ENCODE measurements at places on chromosomes 2 and 18.

DNA sequence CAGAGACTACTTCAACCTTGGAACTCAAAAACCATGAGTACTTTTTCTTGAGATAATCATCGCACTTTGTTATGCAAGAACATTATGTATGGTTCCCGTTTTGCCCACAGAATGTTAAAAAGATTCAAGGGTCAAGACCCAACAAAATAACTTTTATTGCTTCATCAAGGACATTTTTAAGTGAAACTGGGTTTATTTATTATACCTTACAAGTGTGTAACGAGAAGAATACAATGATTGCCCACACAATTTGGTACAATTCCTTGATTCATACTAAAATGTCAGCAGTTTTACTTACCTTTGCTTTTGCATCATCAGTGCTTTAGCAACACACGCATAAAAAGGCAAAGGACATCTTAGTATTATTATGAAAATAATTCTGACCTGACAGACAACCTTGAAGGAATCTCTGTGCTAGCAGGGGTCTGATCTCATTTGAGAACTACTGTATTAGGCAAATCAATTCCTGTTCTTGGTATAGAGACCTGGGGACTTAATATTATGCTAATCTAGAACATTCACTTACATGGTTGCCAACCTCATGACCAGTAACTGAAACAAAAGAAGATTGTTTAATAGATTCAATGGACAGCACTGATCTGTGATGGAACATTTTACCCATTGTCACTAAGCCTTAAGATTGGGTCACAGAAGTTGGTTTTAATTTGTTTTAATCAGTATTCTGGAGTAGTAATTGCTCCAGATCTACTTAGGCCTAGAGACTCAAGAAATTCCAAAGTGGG, 16.2 kb downstream of the CCDC88A start:
- DNase-seq = no peak

DNA sequence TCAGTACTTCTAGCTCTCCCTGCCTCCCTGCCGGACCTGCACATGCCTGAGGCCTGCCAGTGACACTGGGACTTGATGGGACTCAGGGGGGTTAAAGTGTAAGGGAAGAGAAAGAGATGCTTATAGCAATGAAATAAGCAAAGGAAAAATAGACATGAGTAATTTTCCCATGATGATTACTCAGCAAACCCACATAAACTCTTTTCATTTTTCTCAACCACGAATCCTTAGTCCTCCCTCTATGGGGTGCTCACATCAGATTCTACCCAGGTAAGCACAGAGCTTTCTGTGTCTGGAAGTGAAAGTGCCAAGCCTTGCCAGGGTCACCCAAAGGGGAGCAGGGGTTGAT, 44.8 kb upstream of the ANKRD62 start:
- DNase-seq = no peak

DNA sequence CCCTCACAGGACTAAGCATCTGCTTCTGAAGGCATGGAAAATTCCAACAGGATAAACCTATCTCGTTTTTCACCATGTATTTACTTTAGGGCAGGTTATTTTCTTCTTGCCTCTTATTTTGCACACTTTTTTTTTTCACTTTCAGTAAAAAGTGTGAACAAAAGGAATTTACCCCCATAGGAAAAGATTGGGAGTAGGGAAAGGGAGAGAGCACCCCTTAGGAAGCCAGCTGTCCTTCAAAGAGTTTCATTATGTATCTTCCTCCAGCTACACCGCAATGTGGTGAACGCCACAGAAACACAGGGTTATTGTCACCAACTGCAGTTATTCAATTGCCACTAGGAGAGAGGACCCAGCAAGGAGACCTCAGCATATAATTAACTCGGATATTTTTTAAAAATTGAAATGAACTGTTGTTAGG, 286.2 kb upstream of the VRK2 start:
- no peak for DNase-seq

DNA sequence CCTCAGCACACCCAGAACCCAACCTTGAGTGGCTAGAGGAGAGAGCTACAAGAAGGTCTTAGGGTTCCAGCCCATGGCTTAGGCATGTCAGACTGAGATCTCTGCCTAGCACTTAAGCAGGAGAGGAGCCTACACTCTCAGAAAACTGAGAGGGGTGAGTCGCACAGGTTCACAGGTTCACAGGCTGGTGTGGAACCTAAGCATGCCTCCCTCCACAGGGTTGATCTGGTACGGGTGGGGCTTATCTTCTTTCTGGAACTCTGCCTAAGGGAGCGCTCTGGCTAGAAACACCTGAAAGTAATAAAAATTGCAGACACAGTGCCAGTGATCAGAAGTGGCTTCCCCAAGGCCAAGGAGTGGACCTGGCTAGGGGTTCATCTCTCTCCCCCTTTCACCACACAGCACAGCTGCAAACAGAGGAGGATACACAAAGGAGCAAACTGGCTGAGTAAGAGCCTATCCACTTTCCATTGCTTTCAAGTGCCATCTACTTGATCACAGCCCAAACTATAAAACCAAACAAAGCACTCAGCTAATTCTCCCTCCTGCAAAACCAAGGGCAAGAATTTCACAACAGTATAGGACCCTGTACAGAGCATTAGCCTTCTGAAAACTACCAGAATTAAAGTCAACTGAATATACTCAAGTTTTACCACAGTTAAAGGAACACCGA, 481.9 kb upstream of the SETBP1 start:
- no peak for DNase-seq

DNA sequence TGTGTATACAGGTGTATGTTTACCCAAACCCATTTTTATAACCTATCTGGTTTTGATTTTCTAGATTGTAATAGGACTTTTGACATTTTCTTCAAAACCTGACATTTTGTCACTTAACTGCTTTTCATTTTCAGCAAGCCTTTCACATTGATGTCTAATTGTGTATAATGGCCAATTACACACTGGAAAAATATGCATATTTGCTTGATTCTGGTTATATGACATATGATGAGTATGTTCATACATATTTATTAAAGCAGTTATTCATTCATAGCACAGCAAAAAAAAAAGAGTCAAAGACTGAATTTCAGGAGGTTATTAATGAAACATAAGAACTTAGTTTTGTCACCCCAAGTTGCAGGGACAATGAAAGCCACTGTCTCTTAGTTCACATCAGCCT, 307.7 kb upstream of the TNP1 start:
- no peak for DNase-seq

- DNase-seq = no peak
Observed at GRCh38 chr2:18153741-18154140, 275.3 kb downstream of the KCNS3 start.

- DNase-seq = no peak
Observed at GRCh38 chr2:56263876-56264275, 80.1 kb downstream of the CCDC85A start.

- DNase-seq = no peak
Observed at GRCh38 chr2:185745864-185746859, 7.6 kb downstream of the FSIP2 start.

DNA sequence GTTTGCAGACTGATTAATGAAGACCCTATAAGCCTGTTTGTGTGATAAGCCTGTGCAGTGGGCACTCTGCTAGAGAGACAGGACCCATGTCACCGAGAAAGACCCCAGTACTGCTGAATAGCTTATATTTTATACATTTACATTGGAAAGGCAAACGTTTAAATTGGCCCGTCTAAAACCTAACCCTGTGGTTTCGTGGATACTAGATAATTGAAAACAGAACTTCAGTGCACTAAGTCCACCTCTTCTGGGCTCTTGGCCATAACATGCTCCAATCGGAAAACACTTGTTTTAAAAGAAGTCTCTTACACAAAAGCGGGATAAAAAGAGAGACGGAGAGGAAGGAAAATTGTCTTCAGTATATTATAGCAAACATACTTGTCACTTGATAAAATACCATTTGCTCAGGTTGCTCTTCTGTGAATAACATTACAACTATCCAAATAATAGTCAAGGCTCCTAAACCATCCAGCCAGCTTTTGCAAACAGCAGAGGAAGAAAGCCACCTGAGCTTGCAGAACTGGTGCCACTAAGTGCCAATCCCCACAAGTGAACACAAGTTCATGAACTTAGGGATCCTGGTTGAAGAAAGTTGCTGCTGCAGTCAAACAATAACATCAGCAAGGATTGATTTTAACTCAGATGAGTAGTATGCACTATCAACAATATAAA, 218.4 kb upstream of the FN1 start:
- DNase-seq = no peak

DNA sequence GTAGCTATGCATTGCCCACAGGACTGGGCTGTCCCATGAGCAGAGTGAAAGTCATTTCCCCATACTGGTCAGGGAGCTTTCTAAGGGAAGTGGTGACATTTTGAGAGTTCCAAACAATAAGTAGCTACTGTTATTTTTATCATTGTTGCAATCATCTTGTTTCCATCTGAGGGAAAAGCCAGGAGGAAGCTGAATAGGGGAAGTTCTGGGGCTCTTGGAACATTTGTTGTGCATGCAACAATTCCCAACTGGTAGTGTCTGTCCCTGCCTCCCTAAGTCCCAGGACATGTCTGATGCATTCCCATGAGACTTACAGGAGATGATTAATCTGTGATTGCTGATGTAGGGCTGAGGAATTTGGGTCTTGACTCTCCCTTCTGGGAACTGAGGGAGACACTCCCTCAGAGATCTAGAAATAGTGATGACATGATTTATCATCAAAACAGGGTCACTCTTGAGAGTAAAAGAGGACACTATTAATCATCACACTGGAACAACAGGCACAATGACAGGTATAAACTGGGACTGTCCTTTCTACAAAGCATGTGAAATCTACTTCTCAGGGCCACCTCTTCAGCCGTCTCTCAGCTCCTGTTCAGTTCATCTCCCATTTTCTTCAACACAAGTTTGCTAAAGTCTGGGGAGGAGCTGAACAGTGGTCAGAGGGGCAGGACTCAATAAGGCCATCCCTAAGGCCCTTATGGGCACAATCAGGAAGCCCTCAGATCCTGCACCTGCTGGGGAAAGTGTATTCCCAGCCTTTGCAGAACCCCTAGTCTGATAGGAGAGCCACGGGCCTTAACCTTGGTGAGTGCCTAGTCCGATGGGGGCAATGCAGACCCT, 28.0 kb upstream of the MARCO start:
- no peak for DNase-seq

Measured in stimulated activated CD4-positive, alpha-beta T cell treated with anti-CD3 and anti-CD28 coated beads, Interleukin-15, amount 100 ng/mL, for 48 hours (primary cell).